T-cell (primary cell): ENCODE measurements at places on chromosomes 4 and X. TPM values are rescaled to one million over a fixed set of nuclear protein-coding genes. Genes with fewer than 3 reads are reported as not detected.

TKTL2 gene
- not detected for total RNA-seq

FAM149A gene
- total RNA-seq, result 1.8 TPM

CD40LG gene
- 38.1 TPM for total RNA-seq

UBA1 gene
- total RNA-seq, result 148 TPM

PSAPL1 gene
- total RNA-seq, result not detected

H2BW2 gene
- not detected for total RNA-seq

DOK7 gene
- total RNA-seq, result not detected

TMPRSS11A gene
- not detected for total RNA-seq

PLAC8 gene
- total RNA-seq, result 303 TPM

MAGED4B gene
- total RNA-seq, result 9.0 TPM

FRAS1 gene
- total RNA-seq, result 0.23 TPM

TCEAL7 gene
- total RNA-seq, result not detected

TMPRSS11B gene
- total RNA-seq, result not detected

GBA3 gene
- total RNA-seq, result 0.12 TPM

PWWP3B gene
- 0.07 TPM for total RNA-seq

GAGE12H gene
- total RNA-seq, result not detected
